ENCODE measurements at places on chromosomes 1 and 21. TPM values are rescaled to one million over a fixed set of nuclear protein-coding genes. Genes with fewer than 3 reads are reported as not detected.

DNA sequence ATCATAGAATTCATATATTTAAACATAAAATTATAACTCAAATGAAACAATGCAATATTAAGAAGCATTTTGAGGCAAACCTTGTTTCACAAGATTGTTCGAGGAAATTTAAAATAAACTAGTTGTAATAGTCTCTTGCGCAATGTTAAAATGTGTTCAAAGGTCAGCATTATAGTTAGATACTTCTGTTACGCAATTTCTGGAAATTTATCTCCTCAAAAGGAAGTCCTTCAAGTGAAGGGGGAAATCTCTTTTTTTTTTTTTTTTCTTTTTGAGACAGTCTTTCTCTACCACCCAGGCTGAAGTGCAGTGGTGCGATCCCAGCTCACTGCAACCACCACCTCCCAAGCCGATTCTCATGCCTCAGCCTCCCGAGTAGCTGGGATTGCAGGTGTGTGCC is 52.1 kb downstream of the FMO4 start:
- no peak for DNase-seq

DNA sequence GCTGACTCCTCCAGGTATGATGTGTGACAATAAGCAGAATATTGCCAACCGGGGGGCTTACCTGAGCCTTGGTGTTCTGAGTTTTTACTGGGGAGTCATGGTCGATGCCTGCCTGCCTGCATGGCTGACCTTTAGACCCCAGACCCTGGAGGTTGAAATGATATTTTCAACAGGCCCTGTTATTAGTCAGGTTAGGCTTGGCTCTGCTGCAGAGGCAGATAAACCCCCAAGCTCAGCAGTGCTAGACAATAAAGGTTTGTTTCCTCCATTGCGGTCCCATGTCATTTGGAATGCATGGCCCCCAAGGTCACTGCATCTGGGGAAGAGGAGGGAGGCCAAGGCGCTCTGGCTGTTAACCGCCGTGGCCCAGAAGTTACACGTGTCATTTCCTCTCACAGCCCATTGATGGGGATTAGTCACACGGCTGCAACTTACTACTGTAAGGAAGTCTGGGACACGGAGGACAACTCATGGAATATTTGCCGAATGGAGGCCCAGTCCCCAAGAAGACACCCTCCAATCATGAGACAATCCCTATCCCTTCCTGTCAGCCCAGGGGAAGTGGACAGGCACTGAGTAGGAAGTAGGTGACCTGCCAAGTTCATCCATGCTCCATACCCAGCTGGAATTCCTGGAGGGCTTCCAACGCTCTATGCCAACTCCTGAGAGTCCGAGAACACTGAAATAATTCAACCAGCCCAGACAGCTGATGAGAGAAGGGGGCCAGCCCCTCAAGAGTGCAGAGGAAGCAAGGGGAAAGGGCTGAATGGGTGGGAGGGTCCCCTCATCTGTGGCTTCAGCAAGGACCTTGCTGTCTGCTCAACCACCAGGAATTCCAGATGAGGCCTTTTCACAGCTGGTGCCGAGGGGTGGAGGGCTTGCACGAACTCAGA is 97.3 kb downstream of the TAS1R2 start:
- DNase-seq: no peak

Gene NBPF6
- total RNA-seq: not detected

DNA sequence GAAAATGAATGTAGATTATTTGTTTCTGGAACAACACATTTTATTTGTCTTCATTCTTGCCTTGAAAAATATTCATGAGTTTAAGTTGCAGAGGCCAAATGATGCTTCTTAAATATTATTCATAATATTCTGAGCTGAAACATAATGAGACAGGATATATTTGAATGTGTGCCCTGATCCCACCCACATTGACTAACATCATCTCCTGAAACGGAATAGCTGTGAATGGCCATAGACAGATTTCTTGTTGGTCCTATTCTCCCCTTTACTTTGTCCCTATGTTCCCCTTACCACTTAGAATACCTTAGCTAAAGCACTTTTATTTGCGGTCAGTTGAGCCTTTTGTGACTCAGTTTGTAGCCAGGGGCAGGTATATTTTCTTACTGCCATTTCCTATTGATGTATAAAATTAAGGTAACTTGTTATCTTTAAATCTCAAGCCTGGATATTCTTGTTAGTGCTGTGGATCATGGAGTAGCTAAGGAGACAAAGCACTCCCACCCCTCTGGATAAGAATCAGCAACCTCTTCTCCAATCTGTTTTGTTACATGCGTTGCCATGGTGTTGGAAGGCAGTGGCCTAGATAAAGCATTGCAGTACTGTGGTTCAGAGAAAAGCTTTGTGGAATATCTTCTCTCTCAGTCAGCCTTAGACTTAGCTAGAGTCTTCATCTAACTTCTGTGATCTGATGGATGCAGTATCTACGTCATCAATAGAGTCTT is 478.5 kb upstream of the DEPDC1 start:
- DNase-seq: no peak

- no peak for DNase-seq
Observed at GRCh38 chr1:193079187-193079586, 19.8 kb downstream of the RO60 start.

Gene MX2
- total RNA-seq: 7.6 TPM

DNA sequence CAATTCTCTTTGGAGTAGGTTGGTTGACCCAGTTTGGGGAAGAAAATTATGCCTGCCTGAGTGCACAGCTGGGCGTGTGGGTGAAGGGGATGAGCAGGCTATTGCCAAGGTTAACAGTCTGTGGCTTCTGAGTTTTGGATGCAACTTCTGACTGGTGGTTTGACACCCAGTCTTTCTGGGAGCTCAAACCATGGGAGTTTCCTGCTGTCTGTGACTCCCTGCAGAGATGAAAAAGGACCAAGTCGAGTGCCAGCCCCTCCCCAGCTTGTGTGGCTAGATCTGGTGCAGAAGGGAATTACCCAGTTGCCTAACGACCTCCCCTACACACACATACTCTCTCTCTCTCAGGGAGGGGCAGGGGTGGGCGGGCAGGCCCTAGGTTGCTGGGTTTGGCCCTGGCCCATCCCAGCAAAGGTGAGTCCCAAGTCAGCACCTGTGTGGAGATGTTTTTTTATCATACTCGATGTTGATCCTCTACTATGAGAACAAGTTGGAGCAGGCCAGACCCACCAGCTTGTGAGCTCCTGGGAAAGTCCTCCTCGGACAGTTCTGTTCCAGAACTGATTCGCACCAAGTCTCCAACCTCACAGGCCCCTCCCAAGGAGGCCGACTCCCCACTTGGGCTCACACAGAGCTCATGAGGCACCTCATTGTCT is 28.2 kb downstream of the PKP1 start:
- no peak for DNase-seq

Gene GREM2
- not detected for total RNA-seq

Gene TRIM67
- total RNA-seq: not detected

GRCh38 chr1:230052018-230052417 is 15.0 kb upstream of the GALNT2 start:
- DNase-seq: no peak

DNA sequence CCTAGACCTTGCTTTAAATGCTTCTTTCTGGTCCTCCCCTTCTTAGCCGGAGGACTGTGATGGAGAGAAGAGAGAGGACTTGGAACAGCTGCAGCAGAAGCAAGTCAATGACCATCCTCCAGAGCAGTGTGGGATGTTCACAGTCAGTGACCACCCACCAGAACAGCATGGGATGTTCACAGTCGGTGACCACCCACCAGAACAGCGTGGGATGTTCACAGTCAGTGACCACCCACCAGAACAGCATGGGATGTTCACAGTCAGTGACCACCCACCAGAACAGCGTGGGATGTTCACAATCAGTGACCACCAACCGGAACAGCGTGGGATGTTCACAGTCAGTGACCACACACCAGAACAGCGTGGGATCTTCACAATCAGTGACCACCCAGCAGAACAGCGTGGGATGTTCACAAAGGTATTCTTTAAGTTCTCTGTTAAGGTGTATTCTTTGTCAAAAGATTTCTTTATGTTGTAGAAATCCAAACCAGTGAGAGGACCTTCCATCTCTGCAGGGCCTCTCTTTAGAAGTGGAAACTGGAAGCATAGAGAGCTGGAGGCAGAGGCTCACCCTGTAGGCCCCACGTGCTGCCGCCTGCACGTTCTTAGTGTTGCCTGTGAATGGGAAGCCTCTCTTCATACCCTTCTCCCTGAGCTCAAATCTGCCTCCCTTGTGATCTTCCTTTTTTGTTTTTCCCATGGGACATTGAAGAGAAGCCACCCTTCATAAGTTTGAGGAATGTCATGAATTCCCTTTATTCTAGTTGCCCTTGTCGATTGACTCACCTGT is 10.6 kb downstream of the PCNT start:
- DNase-seq: no peak

Gene IL22RA1
- not detected for total RNA-seq

GRCh38 chr1:17475752-17476151 is 36.3 kb upstream of the RCC2 start:
- no peak for DNase-seq

Gene PLA2G2C
- total RNA-seq: not detected

DNA sequence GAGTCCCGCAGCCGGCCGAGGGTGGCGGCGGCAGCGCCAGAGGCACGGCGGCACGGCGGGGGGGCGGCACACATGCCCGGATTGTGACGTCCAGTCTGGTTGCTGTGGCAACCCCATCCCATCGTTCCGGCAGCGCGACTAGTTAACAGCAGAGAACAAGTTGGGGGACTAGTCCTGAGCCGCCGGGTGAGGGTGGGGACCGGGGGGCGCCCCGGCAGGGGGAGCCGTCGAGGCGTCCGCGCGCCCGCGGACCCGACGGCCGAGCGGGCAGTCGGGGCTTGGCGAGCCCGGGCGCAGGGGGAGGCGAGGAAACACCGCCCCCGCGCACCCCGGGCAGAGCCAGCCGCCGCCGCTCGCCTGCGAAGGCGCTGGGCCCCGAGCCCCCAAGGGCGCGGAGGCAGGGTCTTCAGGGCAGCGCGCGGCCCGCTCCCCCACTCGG is at the start of gene CHD5:
CHD5 (minus strand) TSS at position 54 of the 439 bp plus-strand sequence. CDS start 298 bp downstream, outside the sequence.
- no peak for DNase-seq

- DNase-seq: no peak
Observed at GRCh38 chr1:178399177-178399728, 97.5 kb downstream of the CLEC20A start.

Gene CHIT1
- 0.05 TPM for total RNA-seq

Gene KMO
- 0.49 TPM for total RNA-seq

Gene APH1A
- 124 TPM for total RNA-seq

DNA sequence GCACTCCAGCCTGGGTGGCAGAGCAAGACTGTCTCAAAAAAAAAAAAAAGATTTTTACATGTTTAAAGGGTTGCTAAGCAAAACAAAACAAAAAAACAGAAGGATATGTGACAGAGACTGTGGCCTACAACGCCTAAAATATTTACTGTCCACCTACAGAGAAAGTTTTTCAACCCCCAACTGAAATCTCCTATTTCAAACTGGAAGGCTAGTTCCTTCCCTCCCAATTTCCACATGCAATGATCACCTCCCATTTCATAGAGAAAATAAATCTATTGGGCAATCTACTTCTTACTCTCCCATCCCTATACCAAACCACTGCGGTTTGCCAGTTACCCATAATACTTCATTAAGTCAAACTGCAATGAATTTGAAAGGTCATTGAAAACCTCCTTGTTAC is 74.2 kb downstream of the ST3GAL3 start:
- DNase-seq: no peak

GRCh38 chr1:110012100-110012780 is 22.2 kb upstream of the STRIP1 start:
- DNase-seq: no peak

DNA sequence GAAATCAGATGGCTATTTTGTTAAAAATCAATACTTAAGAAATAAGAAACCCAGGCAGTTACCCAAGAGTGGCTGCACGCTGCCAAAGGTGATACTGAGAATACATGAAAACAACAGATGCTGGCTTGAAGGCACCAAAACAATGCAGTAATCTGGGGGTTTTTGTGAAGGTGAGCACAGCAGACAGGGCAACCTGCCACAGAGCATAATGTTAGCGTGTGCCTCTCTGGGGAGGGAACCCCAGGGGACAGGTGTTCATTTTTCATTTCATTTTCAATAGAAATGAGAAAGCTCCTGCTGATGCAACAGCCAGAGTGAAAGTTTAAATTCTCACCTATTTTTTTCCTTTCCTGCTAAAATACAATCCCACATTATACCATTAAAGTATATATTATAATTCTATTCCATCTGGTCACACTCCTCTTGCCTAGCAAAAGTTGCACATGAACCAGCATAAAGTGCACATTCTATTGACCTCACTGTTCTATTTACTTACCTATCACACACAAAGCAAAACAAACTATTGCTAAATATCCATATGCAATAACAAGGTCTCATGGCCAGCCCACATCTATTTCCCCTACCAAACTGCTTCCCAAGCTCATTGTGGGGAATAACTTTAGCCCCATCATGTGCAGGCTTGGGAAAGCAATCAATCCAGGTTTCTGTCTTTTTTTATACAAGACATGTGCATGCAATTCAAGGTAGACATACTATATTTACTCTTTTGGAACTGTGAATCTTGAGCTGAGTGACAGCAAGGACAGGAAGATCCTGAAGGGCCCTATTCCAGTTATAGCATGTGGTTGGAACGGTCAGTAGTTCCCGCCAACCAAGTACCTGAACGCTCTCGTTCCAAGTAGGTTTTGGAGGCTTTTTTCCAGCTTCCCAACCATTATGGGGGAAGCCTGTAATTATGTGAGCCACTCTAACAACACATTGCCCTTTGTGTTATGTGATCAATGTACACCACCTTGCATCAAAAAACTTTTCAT is 173.6 kb downstream of the RERE start:
- no peak for DNase-seq

- DNase-seq: peak; percentile 20
Observed at GRCh38 chr21:42746593-42747275, 93.3 kb downstream of the PDE9A start.

DNA sequence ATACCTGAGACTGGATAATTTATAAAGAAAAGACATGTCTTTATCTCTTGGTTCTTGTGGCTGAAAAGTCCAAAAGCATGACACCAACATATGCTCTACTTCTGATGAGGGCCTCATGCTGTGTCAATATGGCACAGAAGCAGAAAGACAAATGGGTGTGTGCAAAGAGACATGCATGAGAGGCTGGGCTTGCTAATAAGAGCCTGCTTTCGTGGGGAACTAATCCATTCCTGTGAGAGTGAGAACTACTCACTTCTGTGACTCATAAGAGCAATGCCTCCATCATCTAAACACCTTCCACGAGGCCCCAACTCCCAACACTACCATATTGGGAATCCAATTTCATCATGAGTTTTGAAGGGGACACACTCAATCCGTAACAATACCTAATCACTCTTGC is 340.0 kb upstream of the DUSP10 start:
- DNase-seq: no peak

Gene KIF2C
- 5.0 TPM for total RNA-seq

DNA sequence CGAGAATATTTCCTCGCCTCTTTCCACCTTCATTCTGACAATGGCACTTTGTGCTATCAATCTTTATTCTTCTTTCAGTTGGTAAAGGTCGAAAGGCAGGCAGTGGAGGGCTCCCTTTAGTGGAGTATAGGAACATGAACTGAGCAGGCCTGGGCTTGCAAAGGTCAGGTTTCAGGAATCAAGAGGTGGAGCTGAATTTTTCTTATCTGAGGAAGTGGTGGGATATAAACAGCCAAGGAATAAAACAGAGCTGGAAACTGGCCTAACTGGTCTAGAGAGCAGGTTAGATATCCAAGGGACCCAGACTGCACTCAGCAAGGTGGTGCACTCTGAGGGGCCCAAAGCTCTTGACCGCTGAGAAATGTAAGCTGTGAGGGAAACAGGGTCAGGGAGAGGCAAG is 99.1 kb downstream of the PLA2G4A start:
- no peak for DNase-seq

GRCh38 chr1:165823552-165824268 is 3.7 kb upstream of the UCK2 start:
- DNase-seq: no peak

All from activated T-cell treated with anti-CD3 and anti-CD28 coated beads, Interleukin-2, amount 50 U/mL, for 4 hours (primary cell).